NCI-H1417 treated with DMSO at 0.1 percent for 48 hours (cell line): ENCODE measurements at places on chromosomes 2 and 18.

DNA sequence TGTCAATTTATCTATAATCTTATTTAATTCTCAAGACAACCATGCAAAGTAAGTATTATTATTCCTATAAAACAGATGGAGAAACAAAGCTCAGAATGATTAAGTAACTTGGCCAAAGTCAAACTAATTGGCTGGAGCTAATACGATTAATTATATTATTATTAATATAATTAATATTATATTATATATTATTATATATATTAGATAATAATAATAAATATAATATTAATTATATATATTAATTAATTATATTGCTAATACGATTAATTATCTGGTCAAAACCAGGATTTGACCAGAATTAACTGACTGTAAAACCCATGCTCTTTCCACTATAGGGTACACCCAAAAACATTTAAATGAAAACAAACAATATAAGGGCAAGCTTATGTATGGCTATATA lies 52.4 kb downstream of the FARSB start:
- no peak for DNase-seq

DNA sequence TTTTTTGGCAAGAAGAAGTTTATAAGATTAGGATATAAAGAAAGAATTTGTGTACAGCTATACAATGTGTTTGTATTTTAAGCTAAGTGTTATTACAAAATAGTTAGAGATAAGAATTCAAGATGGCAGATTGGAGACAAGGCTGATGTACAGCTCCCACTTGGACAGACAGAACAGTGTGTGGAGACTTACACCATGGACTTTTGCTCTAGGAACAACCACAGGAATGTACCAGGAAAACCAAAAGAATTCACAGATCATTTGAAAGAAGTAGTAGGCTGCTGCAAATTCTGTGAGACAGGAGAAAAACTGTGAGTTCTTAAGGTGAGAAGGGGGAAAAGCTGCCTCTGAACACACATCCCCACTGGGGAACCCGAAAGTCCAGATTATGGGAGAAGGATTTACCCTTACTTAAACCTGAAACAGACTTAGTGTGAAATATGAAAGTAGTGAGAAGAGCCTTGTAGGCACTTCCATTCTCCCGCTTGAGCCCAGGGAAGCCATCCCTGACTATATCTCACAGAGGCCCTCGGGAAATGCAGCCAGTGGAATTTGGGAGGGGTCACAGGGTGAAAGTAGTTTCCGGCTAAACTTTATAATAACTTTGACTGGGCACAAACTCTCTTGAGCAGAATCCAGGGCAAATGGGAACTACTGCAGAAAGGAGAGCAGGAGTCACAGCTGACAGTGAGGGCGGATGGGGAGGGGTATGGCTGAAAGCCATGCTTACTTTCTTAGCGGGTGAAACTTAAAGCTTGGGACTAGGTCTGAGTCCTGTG lies 11.6 kb upstream of the RPRD1A start:
- DNase-seq = no peak

DNA sequence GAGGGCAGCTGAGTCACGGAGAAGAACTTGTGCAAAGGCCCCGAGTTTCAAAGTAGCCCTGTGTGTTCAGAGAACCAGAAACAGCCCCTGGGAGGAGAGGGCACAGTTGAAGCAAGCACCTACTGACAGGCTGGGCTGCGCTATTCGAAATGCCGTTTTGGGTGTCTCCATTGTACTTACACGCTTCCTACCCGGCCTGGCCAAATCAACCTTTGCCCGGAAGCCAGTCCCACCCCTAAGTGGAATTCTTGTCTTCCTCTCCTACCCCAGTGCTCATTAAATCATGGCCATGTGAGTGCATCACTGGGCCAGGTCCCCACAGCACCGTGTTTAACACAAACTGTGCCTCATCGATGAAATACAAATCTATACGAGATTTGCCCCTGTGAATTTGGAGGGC lies 6.0 kb downstream of the DIPK1C start:
- no peak for DNase-seq

GRCh38 chr2:136118819-136119716 lies 1.1 kb upstream of the CXCR4 start:
- DNase-seq = no peak

DNA sequence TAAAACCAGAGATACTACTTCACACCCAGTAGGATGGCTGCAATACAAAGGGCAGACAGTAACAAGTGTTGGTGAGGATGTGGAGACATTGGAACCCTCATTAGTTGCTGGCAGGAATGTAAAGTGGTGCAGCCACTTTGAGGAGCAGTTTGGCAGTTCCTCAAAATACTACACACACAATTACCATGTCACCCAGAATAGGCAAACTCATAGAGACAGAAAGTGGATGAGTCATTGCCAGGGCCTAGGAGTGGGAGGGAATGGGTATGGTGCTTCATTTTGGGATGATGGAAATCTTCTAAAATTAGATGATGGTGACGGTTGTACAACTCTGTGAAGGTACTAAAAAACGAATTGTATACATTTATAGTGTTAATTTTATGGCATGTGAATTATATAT lies 54.8 kb downstream of the ATP9B start:
- no peak for DNase-seq

DNA sequence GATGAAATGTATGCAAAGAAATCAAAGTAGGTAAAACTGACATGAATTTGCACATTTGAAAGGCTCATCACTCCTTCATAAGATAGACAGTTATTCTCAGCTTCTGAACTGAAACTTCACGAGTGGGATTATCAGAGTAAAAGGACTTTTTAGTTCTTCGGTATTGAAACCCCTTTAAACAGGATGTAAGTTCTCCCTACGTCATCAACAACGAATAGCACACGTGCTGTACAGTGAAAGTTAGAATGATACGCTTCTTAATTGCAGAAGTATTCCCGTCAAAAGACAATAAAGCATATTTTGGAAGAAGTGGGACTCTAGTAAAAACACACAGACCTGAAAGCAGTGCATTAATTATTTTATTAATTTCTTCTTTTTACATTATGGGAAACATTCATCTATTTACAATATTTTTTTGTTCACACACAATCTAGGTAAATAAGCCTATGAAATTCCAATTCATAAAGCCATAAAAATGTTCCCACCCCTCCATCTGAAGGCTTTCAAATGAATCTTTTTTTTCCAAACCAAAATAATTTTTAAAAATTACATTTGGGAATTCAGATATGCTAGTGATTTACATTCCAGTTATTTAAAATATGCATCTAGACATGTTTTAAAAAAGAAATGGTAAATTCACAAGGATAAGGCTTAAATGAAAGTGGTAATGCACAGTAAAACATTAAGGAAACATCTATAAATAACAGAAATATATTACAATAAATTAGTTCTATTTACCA lies 45.9 kb downstream of the TGIF1 start:
- DNase-seq = no peak

- DNase-seq = no peak
These were observed 19.4 kb downstream of the DOK1 start for GRCh38 chr2:74573747-74574562.

GRCh38 chr2:24362253-24362652 lies 1.9 kb upstream of the ITSN2 start:
- no peak for DNase-seq

- DNase-seq = peak; percentile 11
These were observed 4.8 kb upstream of the LYPD6B start for GRCh38 chr2:149033716-149034115.

DNA sequence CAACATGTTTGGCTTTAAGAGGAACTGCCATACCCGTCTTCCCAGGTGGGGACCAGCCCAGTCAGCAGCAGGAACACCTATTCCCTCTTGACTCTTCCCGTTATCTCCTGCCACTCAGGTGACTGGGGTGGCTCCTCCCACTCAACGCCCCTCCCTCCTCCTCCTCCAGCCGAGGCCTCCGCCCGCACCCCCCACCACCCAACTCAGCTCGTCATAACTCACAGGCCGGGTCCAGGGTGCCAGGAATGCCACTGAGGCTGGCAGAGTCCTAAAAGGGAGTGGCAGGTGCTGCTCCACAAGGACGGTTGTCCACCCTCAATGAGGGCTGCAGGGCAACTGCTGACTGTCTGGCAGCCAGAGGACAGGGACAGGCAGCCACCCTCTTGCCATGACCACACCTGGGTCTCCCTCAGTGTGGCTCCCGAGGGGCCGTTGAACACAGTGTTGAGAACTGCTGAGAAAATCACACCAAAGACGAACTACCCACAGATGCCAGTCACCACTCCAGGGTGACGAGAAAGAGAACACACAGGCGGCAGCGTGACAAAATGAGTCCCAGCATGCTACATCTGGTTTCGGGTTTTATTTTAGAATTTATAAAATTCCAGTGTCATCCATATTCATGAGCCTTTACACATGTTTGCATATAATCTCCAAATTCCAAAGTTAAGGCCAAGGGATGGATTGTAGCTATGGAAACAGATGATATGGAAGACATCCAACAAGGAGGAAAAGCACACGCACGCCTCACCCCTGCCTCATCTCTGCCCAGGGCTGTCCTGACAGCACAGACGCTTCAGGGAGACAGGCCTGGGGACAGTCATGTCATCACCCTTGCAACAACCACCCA lies 38.5 kb downstream of the ANO7 start:
- no peak for DNase-seq

- DNase-seq = no peak
These were observed 29.2 kb downstream of the KCTD1 start for GRCh38 chr18:26519114-26519513.

- no peak for DNase-seq
These were observed 90.0 kb upstream of the SLC14A2 start for GRCh38 chr18:45525301-45525700.

GRCh38 chr2:21042958-21043743 lies 722 bp downstream of the APOB start:
- no peak for DNase-seq
